ENCODE measurements at places on chromosomes 13 and 19. TPM values are rescaled to one million over a fixed set of nuclear protein-coding genes. Genes with fewer than 3 reads are reported as not detected.

DNA sequence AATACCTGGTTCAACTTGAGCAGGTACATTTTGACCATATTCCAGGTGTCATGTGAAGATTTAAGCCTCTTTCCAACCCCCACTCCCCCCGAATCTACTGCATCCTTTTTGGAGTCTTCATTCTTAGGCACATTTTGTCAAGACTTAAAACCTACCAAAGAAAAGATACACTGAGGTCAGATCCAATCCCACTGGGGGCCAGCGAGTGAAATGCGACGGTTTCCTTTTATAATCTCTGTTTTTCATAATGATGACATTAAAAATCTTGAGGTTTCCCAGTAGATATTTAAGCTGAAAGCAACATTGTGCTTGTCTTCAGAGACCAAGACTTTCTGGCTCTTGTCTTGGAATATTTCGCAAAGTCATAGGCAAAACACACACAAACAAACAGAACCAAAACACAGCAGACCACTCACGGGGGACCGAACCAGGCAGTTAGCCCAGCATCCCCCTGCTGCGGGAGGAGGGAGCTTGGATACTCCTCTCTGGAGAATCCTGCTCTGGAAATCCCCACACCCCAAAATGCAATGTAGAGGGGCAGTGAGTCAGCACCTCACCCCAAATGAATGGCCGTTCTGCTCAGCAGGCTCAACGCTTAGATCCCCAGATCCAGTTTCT is 506 bp upstream of the GAS6 start:
- peak; percentile 60 for DNase-seq

DNA sequence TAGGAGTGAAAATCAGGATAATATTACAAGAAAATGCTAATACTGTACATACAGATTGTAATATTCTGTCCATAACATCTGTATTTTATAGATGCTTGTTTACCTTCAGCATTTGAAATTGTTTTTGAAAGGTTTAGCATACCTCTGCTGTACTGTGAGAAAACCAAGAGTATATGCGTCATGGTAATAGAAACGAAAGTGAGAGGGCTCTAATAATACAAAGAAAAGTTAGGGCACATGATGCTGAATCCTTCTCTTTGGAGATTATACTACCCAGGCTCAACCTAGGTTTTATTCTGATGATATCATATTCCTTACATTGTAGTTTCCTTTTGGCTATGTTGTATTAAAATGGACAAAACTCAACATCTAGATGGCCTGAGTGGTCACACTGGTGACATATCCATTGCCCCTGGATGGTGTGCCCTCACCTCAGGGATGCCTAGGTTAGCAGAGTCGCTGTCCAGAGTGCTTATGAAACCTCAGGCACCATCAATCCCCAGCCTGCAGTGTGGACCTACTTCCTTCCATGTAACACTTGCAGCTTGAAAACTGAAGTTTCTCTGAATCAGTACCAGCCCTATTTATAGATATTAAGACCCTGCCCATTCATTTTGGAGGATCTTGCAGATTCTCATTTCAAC is 253.7 kb downstream of the KCTD12 start:
- DNase-seq: no peak

Gene PROZ
- not detected for total RNA-seq

DNA sequence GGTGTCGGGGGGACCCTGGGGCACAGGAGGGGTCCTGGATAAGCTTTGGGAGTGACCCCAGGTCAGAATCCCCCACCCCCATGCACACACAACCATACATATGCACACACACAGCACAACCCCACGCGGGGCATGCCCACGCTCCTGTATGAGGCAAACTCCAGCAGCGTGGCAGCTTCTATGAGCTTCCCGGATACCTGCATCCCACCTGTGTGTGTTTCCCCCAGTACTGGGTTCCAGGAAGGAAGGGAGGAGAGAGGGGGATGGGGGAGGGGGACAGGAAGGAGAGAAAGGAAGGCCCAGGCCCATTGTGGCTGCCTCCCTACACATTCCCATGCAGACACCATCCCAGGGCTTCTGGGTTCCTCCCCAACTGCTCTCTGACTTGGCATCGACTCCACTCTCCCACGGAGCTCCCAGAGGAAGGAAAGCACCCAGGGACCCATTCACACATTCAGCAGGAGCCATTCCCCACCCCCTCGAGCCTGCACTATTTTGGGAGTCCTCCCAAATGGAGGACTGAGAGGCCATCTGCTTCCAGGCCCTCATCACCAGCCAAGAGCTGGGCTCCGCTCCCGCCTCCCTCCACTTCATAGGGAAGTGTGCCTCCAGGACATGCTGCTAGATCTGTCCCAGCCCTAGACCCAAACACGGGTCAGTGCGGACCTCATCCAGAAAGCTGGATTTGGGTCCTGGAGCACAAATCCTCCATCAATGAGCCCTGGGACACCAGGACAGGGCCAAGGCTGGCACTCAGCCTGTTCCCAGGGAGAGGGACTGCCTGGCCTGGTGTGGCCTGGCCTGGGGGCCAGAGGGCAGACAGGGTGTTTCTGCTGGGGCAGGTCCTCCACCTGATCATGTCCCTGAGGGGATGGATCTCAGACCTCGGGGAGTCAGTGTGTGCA is 13.2 kb downstream of the PRR36 start:
- DNase-seq: no peak

- DNase-seq: no peak
Observed at GRCh38 chr13:27374650-27375049, 49.8 kb upstream of the GTF3A start.

GRCh38 chr19:33032218-33032781 is 32.4 kb downstream of the RHPN2 start:
- DNase-seq: no peak

Gene KANK3
- total RNA-seq: 28.6 TPM

Gene OR7A5
- total RNA-seq: not detected

GRCh38 chr19:37855098-37855497 is 51.3 kb downstream of the WDR87 start:
- DNase-seq: no peak

DNA sequence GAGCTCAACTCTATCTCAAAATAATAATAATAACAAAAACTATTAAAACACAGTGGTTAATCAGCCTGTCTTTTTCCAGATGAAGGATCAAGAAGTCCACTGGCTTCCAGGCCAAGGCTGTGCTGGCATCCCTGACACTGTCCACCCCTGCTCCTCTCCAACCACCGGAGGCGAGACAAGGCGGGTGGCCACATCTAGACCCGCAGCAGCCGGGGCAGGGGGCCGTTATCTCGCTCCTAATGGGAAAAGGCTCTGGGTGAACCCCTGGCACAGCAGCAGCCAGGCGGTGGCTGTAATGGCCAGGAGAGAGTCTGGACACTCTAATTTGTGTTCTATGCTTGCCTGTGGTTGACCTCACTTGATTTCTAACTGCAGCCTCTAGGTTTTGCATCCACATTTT is 158.0 kb upstream of the SOX1 start:
- peak; percentile 57 for DNase-seq

DNA sequence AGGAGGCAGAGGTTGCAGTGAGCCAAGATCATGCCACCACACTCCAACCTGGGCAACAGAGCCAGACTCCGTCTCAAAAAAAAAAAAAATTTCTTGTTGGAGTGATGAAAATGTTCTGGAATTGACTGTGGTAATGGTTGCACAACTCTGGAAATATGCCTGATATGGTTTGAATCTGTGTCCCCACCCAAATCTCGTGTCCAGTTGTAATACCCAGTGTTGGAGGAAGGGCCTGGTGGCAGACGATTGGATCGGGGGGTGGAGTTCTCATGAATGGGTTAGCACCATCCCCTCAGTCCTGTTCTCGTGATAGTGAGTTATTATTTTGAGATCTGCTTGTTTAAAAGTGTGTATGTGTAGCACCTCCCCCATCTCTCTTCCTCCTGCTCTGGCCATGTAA is 41.1 kb upstream of the MAP3K10 start:
- no peak for DNase-seq

DNA sequence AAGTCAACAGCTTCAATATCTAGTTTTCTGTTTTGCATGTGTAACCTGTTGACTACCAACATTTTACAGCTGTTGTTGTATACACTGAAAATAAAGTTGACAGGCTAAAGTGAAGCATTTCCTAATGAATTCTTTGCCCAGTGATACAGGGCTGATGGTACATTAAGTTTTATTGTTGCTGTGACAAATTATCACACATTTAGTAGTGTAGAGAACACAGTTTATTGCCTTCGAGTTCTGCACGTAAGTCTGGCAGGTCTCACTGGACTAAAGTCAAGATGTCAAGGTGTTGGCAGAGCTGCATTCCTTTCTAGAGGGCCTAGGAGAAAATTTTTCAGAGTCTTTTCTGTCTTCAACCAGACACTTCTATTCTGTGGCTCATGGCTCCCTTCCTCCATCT is 184.2 kb downstream of the SLITRK6 start:
- DNase-seq: no peak

- DNase-seq: no peak
Observed at GRCh38 chr13:66543780-66544179, 686.4 kb downstream of the PCDH9 start.

GRCh38 chr13:52868190-52868589 is 19.8 kb upstream of the PCDH8 start:
- DNase-seq: no peak

- no peak for DNase-seq
Observed at GRCh38 chr19:47002853-47003610, 16.6 kb upstream of the NPAS1 start.

Gene KLK12
- not detected for total RNA-seq

DNA sequence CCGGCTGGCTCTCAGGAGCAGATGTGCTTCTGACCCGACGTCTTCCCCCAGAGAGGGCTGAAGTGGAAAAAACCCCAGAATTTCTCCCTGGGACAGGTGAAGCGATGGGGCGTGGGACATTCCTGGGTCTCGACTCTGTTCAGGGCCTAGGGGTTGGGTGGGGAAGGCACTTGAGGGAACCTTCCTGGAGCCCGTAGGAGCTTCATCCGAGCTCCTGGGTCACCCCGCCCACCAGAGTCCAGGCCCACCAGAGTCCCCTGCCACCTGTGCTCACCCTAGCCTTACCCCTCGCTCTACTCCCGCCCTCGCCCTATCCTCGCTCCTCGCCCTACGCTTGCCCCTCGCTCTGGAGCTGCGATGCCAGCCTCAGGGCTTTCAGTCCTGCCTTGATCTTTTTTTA is 23.2 kb downstream of the EPN1 start:
- peak; percentile 77 for DNase-seq

Gene SLC25A30
- total RNA-seq: 30.5 TPM

- no peak for DNase-seq
Observed at GRCh38 chr19:42111384-42111783, 20.9 kb downstream of the POU2F2 start.

Gene GIPR
- total RNA-seq: 7.1 TPM

All from mesenteric fat pad (tissue), 1 donor.